ENCODE measurements at places on chromosomes 13 and 19. TPM values are rescaled to one million over a fixed set of nuclear protein-coding genes. Genes with fewer than 3 reads are reported as not detected.

DNA sequence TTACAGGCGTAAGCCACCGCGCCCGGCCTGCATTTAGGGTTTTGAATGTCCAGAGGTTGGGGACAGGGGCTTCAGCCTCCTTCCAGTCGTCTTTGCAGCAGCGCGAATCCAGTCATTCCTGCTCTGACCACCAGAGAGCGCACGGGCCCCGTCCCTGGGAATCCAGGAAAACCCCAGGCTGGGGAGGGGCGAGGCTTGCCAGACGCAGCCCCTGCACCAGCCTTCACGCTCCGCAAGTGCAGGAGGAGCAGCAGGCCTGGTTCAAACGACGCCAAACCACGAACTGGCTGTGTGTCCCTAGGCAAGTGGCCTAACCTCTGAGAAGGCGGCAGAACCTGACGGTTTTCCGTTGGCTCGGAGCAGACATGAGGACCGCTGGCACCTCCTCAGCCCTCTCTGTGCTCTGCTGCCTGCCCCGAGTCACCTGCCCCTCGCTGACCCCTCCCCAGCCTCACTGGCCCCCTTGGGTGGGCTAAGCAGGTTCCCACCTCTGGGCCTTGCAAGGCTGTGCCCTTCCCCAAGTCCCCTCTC, 2.0 kb upstream of the RNF126 start:
- DNase-seq: peak; percentile 98

DNA sequence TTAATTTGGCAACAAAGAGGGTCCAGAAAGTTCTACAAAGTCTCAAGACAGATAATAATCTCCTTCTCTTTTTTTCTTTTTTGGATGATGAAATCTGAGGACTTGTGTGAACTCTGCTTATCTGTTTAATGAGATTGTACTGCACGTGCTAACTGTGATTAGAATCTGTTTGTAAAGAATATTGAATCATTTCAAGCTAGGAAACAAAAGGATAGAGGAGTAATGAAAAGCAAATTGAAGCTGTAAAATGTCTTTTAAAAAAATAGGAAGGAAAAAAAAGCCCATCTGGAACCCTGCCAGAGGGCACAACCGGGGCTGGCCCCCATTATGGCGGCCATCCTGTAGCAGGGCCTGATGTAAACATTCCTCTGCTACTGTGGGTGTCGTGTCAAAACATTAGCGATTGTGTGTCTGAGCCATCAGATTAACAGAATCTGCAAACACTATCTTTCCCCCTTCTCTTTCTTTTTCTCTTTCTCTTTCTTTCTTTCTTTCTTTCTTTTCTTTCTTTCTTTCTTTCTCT, 83.0 kb downstream of the FLT1 start:
- DNase-seq: no peak

- DNase-seq: no peak
Measured at GRCh38 chr19:5219551-5220304, 120.9 kb downstream of the PTPRS start.

GRCh38 chr13:61908906-61909615, 493.4 kb upstream of the PCDH20 start:
- DNase-seq: peak; percentile 49

GRCh38 chr13:107295416-107296140, 727.6 kb upstream of the ARGLU1 start:
- no peak for DNase-seq

GRCh38 chr13:73284081-73284874, 225.5 kb downstream of the KLF5 start:
- no peak for DNase-seq

- DNase-seq: no peak
Measured at GRCh38 chr13:59270327-59270726, 893.4 kb downstream of the DIAPH3 start.

- no peak for DNase-seq
Measured at GRCh38 chr19:13861392-13861713, 15.6 kb upstream of the NANOS3 start.

OR7E24 gene
- not detected for total RNA-seq

SYNGR4 gene
- not detected for total RNA-seq

GRCh38 chr13:42484386-42484785, 89.6 kb upstream of the TNFSF11 start:
- DNase-seq: no peak

- no peak for DNase-seq
Measured at GRCh38 chr19:46759206-46759605, 13.0 kb upstream of the STRN4 start.

DNA sequence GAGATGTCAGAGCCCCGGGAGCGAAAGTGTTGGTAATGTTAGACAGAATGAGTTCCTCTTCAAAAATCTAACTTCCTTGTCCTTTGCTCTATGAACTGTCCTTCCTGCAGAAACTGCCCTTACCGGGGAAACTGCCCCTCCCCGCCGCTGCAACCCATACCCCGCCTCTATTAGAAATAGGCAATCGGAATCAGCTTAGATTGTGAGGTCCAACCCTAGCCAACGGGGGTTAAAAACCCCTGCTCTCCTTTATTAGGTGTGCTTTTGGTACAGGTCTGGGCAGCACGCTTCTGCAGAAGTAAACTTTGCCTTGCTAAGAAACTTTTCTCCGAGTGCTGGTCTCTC, 11.5 kb upstream of the CAPNS1 start:
- DNase-seq: no peak

FSD1 gene
- total RNA-seq: 35.2 TPM

DNA sequence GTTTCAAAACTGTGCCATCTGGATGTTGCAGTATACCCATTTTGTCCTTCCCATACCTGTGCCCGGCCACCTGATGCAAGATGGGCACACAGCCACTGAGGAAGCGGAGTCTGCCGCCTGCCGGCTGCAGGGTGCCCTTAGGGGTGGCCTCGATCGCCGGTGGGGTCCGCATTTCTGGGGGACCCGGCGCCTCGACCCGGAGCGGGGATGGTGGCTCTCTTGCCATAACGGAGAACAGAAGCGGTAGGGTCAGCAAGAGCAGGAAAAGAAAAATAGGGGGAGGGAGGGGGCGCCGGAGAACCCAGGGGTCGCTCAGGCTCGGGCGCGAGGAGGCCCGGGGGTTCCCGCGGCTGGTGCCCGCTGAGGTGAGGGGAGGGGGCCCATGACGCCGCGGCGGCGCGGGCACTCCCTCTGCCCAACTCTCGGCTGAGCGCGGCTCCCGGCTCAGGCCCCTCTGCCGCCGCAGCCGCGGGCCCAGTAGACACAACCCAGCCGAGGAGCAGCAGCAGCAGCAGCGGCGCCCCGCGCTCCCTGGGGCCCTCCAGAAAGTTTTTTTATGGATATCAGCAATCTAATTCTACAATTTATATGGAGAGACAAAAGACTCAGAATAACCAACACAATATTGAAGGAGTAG, 13.8 kb upstream of the CYP4F2 start:
- DNase-seq: no peak

GRCh38 chr19:42116308-42117075, 15.8 kb downstream of the POU2F2 start:
- DNase-seq: no peak

GRCh38 chr13:19069684-19070397, 111.8 kb downstream of the TUBA3C start:
- no peak for DNase-seq

DNAAF3 gene
- 8.7 TPM for total RNA-seq

ZNF667 gene
- total RNA-seq: 8.6 TPM

SLITRK1 gene
- total RNA-seq: 0.28 TPM

DNA sequence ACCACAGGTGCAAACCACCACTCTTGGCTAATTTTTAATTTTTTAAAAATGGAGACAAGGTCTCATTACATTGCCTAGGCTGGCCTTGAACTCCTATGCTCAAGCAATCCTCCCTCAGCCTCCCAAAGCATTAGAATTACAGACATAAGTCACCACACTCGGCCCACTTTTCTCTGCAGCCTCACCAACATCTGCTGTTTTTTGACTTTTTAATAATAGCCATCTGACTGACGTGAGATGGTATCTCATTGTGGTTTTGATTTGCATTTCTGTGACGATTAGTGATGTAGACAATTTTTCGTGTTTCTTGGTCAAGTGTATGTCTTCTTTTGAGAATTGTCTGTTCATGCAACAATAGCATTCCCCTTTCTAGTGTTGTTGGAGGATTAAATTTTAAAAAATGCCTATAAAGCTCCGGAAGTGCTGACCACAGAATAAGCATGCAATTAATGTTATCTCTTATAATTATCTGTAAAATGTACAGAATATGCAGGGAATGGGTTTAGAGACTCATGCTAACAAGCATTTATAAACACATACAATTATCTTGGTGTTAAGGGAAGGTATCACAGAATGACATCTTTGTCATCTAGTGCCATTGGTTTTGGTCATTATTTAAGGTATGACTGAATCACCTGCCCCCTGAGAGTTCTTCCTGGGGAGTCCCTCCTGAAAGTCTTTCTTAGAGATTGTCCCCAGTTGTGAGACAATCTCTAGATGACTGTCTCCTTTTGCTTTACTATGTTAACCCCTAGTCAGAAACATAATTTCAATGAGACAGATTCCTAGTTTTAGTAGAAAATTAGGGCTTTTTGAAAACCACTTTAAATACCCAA, 118.5 kb upstream of the SERTM1 start:
- DNase-seq: no peak

- no peak for DNase-seq
Measured at GRCh38 chr19:56124578-56124977, 3.5 kb upstream of the ZNF787 start.

DNA sequence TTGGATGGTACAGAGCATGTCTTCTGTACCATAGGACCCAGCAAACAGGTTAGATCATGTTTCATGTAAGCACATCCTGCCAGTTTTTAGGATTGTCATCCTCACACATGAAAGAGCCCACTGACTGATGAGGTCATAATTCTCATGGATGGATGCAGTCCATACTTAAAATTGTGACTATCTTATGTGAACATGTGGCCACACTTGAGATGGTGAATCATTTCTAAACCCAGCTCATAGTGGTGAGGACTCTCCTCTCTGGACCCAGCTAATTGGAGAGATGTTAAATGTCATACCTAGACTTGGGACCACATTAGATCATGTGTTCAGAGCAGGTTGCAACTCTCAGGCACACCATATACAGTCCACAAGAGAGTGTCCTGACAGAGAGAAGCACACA, 24.8 kb upstream of the ZNF254 start:
- no peak for DNase-seq

GRCh38 chr13:28199089-28199488, 60.7 kb downstream of the PAN3 start:
- DNase-seq: no peak

GRCh38 chr19:35712567-35713505, 5.0 kb upstream of the KMT2B start:
- DNase-seq: no peak

DNA sequence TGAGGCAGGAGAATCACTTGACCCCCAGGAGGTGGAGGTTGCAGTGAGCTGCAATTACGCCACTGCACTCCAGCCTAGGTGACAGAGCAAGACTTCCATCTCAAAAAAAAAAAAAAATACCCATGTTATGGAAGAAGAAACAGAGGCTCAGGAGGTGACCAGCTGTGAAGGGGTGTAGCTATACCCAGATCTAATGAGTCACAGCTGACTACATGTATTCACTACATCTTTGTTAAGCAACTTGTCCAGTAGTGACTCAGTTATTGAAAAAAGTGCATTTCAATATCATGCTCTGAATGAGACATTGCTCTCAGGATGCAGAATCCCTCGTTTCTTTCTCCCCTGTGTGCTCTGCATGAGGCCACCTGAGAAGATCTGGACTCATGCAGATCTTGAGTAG, 16.1 kb upstream of the SPART start:
- no peak for DNase-seq

DNA sequence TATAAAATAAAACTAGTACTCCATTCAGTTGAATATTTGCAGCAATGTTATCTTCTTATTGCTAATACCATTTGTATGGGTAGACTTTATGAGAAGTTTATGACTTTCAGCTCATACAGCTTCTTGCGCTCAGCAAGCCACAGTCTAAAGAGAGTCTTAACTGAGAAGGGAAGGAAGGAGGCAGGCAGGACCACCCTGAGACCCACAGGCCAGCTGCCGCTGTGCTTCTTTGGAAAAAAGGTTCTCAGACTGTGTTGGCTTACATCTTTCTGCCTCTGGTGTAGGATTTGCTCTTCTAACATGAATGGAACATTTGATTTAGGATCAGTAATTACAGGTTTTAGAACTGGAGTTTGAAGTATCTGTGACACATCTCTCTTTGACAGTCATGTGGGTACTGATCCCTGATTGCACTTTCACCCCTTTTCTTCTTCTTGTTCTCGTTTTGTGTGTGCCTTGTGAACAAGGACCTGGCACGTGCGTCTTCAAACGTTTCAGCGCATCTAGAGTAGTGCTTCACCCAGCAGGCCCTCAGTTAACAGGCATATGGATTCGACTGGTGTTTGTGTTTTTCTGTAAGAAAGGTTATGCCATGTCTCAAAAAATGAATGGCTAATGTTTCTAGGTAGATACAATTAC, 7.1 kb upstream of the GPR18 start:
- no peak for DNase-seq
